Bronchial epithelial cell (primary cell): ENCODE measurements at places on chromosomes 7 and 10.

DNA sequence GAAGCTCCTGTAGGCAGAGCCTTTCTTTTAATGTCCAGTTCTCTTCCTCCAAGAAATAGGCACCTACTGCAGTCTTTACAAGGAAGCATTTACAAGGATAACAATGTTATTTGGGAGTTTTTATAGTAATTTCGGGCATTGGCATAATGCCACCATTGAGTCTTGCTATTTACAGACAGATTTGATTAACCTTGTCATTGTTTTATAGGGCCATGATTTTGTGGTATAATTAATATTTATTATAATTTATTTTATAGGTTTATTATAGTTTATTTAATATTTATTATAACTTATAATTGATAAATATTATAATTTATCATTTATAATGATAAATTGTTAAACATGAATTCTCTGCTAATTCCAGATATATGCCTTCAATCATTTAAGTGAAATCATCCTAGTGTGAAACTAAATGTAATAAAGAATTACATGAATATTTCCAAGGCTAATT is 573 bp upstream of the POT1 start:
- no peak for DNase-seq

- no peak for DNase-seq
These were observed 233.1 kb downstream of the BMPER start for GRCh38 chr7:34138483-34138882.

GRCh38 chr7:83366629-83367028 is 203.9 kb upstream of the PCLO start:
- no peak for DNase-seq

DNA sequence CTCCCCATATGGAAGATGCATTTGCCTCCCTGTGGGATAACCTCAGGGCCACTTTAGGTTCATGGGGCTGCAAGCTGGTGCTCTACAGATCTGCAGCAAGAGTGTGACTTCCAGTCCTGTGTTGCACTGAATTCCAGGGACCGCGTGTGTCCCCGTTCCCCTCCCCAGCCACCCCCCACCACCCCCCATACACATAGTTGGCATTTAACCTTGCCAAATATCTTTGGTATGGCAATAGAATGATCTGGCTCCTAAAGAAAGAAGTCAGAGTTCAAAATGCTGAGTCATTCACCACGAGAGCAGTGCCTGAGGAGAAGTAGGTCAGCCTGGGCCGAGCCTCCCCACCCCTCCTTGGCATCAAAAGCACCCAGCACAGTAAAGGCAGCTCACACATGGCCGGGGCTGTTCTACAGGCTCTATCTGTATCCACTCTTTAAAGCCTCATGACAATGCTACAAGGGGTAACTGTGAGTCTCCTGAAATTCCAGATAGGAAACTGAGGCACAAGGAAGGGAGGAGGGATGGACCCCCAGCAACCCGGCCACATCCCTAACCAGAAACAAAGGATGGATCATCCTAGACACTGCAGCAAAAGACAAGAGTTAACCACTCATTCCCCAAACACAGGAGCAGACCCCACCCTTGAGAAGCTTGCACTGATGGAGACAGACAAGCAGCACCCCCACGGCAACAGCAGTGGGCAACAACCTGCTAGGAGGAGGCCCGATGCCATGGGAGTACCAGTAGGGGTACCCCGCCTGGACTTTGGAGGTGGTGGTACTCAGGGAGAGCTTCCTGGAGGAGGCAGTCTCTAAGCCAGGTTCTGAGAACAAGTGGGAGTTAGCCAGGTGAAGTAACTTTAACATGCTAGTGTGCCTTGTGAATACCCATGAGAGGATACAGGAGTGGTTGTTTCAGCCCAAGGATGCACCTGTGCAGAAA is 70.3 kb upstream of the NANOS1 start:
- DNase-seq = peak; percentile 76

GRCh38 chr10:92381543-92381954 is 90.6 kb downstream of the MARCHF5 start:
- no peak for DNase-seq

DNA sequence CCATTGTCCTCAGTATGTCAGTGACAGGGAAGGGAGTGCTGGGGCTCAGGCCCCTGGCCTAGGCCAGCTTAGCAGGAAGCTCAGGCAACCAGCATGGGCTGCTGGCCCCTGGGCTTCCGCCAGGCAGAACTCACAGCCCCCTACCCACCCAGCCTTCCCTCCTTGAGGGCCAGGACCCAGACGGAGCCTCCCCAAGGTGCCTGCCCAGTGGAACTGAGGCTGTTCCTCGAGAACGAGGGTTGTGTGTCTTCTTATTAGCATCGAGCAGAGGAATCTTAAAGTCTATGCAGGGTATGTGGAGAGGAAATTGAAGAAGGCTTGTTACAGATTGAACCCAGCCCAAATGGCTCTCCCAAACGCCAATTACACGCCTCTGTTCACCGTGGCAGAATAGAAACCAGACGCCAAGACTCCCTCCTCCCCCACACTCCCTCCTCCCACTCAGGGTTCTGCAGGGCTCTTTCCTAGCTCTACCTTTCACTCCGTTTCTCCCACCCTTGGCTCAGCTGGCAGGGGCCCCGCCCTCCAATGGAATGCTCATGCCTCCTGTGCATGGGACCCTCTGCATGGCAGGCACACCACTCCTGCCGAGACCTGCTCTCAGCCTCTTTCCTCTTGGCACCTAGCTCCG is 134.4 kb downstream of the ZMIZ1 start:
- no peak for DNase-seq
